Fibroblast of pulmonary artery (primary cell): ENCODE measurements at places on chromosomes 11 and 22.

GRCh38 chr11:56923116-56923515 is 65.6 kb upstream of the OR5AK2 start:
- DNase-seq = no peak

DNA sequence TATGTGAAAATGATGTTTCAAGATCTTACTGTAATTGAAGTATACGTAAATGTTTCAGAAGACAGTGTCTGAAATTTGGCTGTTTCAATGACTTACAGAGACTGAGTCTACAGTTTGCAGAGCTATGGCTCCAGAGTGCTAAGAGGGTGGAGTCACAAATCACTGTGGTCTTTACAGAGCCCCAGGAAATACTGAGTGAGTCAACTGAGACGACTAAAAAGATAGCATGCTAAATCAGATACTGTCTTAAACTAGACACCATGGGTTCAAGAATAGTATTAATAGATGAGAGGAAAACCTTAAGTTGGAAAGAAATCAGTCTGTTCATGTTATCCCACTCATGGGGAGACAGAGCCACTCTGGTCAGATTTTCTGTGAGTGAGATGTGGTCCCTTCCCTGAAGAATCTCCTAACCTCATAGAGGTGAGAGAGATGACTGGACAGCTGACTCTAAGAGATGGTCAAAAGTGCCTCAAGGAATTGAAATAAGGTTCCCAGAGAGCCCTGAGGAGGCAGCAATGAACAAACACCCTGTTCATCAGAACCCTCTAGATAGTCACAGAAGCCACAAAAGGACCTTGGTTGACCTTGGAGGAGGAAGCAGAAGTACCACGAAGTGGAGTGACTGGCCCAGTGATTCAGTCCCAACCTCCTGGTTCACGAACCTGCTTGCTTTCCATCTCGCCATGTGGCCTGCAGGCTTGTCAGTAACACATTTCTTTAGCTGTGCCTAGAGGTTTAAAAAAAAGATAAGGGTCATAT is 30.2 kb downstream of the C11orf91 start:
- DNase-seq = peak; percentile 42

DNA sequence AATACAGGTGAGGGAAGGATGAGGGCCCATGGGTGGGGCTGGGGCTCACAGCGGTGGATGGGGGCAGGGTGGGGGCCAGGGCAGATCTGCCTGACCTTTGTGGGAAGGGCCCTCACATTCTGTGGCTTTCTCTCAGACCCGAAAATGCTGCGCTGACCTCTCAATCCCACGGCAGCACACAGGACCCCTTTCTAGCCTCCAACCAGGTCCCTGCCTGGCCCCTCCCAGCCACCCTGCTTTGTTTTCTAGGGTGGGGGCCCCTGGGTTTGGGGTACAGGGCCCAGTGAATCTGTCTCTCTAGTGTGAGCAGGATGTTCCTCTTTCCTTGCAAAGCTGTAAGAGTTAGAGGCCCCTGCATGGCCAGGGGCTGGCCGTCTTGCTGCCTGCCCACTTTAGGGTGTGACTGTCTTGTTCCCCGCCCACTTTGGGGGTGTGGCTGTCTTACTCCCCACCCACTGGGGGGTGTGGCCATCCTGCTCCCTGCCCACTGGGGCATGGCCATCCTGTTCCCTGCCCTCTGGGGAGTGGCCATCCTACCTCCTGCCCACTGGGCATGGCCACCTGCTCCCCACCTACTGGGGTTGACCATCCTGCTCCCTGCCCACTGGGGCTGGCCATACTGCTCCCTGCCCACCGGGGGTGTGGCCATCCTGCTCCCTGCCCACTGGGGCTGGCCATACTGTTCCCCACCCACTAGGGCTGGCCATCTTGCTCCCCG is 11.5 kb downstream of the PARVG start:
- DNase-seq = peak; percentile 7

DNA sequence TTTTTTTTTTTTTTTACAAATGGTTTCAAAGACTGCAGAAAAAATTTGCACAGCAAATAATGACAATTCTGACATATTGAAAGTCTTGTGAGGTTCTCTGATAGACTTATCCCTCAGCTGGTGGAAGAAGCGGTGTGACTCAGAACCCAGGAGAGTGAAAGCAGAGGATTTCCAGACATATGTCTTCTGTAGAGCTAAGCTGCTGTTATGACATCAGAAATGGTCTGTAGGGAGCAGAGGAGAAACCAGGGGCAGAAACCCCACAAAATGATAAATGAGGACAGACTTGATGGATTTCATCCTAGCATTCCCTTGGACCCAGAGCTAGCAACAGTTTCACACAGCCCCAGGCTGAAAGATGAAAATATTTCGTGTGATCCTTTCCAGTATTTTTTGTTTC is 582.6 kb downstream of the METTL15 start:
- DNase-seq = no peak

DNA sequence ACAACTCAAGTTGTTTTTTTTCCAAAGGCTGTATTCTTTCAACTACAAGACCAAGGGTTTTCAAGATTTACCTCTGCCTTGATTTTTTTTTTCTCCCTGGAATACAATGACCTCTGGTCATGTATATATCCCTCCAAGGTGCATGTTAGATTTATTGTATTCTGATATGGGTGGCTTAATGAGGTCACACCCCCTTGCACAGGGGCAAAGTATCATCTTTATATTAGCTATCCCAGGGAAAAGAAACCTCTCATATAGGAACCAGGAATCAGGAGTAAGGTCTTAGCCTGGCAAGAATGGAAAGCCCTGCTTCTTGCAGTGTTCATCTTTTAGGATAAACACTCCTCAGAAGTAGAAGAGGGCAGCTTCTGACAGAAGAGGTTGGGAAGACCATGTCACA is 516.9 kb upstream of the TENM4 start:
- DNase-seq = no peak

DNA sequence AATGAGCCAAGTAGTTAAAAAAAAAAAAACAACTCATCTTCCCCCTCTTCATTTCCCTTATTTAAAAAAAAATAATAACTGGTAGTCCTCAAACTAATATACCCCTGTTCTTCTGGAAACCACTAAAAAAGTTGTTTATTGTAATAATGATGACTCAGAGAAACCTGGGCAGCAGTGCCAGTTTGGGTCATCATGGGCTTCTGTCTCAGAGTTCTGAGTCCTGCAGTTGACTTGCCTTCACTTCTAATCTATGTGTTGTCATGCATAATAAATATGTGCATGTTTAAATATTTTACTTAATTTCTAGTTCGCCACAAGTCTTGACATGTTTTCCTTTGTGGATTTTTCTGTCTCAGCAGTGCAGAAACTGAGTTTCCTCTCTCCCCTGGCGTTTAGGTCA is 46.8 kb downstream of the PPP2R1B start:
- no peak for DNase-seq

DNA sequence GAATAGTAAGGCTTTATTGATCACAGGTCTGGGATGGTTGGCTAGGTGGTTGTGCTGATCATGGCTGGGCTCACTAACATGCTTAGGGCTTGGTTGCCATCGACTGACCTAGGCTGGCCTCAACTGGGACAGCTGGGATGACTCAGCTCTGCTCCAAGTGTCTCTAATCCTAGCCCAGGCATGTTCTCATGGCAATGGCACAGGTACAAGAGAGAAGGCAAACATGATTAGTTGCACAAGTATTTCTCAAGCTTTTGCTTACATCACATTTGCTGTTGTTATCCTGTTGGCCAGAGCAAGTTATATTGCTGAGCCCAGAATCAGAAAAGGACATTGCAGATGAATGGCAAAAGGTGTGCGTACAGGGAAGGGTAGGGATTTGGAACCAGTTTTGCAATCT is 68.5 kb upstream of the SLC35C1 start:
- DNase-seq = peak; percentile 52

- no peak for DNase-seq
Observed at GRCh38 chr11:110453684-110454354, 24.1 kb downstream of the FDX1 start.
